ENCODE measurements at places on chromosomes 16 and 17.

DNA sequence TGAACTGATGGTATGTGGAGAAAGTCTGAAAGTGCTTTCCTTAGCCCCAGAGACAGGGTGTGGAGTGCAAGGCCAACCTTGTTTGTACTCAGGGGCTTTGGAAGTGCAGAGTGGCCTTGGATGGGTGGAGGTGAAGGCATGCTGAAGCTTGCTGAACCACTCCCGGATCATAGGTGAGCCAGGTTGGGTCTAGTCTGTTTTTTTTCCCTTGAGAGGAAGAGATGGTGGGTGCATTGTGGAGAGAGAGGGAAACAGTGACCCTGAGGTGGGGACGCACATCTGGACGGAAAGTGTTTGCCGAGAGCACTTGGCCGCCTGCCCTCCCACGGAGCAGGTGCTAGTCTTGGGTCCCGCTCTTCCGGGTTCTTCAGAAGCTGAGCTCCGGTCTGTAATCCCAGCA lies 12.5 kb downstream of the ABAT start:
- no peaks in the 10 kb centered on the region for H3K36me3 ChIP-seq
- no peaks in the 10 kb centered on the region for H3K27me3 ChIP-seq
- H3K27ac ChIP-seq: no peak overlapping the region
- no peaks in the 10 kb centered on the region for H3K4me1 ChIP-seq
- H3K4me3 ChIP-seq: no peak overlapping the region

DNA sequence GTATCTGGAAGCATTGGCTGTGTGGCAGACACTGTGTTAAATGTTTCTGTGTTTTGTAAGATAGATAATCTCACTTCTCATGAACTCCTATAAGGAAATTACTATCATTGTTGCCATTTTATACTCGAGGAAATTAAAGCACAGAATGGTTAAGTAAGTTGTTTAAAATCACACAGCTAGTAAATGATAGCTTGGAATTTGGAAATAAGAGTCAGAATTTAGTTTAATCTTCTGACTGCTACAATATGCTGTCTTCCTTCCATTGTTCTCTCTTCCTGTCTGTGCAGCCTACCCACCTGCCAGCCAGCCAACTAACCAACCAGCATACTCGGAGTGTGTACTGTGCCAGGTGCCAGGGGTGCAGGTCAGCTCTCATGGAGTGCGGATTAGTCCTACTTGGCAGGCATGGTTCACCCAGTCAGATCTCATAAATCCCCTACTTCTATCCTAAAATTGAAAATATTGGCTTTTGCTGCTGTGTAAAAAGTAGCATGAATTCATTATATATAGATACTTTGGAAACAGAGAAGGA lies 79.9 kb upstream of the LGALS9 start:
- no peak overlapping the region for H3K27ac ChIP-seq
- DNase-seq: no peak
- H3K27me3 ChIP-seq: no peaks in the 10 kb centered on the region
- peaks cover 7% of the 10 kb centered on the region for H3K4me1 ChIP-seq
- no peaks in the 10 kb centered on the region for H3K36me3 ChIP-seq
- no peak overlapping the region for H3K4me3 ChIP-seq

DNA sequence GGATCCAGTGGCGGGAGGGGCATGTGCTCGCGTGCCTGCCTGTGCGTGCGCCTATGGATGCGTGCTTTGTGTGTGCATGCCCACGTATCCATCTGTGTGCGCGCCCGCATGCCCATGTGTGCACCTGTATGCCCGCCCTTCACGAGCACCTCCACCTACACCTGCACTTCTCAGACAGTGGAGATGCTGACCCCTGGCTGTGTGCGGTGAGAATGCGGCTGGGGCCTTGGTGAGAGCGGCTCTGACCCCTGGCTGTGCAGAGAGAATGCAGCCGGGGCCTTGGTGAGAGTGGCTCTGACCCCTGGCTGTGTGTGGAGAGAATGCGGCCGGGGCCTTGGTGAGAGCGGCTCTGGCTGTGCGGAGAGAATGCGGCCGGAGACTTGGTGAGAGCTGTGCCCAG lies 33.9 kb downstream of the AXIN1 start:
- no peak overlapping the region for H3K27ac ChIP-seq
- peaks cover 27% of the 10 kb centered on the region for H3K36me3 ChIP-seq
- peaks cover 86% of the 10 kb centered on the region for H3K4me1 ChIP-seq

GRCh38 chr16:77680496-77680895 lies 41.8 kb upstream of the NUDT7 start:
- H3K27ac ChIP-seq: no peak overlapping the region
- DNase-seq: no peak
- no peaks in the 10 kb centered on the region for H3K4me1 ChIP-seq
- H3K36me3 ChIP-seq: no peaks in the 10 kb centered on the region

- peaks cover 60% of the 10 kb centered on the region for H3K27me3 ChIP-seq
- H3K27ac ChIP-seq: no peak within 1 kb of the TSS
- DNase-seq: peak; percentile 49
- no peaks in the 10 kb centered on the region for H3K36me3 ChIP-seq
- no peak within 1 kb of the TSS for H3K4me3 ChIP-seq
Measured at GRCh38 chr17:47850692-47851573, at the start of gene SP6. TSS of gene SP6 (minus strand) at chr17:47851163. CDS start at chr17:47848429, 2,734 bp downstream.

GRCh38 chr17:81207610-81208581 lies 14.9 kb downstream of the CEP131 start:
- no peak overlapping the region for H3K4me3 ChIP-seq
- no peaks in the 10 kb centered on the region for H3K27me3 ChIP-seq
- H3K27ac ChIP-seq: no peak overlapping the region
- H3K36me3 ChIP-seq: no peaks in the 10 kb centered on the region

DNA sequence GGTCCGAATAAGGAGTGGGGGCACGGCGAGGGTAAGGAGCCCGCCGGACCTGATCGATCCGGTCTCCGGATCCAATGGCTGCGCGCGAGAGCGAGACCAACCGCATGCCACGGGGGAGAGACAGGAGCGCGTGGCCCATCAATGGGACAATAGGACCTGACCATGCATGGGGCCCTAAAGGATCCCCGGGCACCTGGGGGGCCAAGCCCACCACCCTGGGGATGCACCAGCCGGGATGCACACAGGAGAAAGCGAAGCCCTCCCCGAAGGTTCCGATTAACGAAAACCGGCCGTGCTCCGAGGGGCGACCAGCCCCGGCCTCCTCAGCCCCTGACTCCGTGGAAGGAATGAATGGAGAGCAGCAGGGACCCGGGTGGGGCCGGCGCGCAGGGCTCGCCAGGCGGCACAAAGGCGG lies 525 bp downstream of the JPT1 start:
- H3K36me3 ChIP-seq: no peaks in the 10 kb centered on the region
- H3K27me3 ChIP-seq: no peaks in the 10 kb centered on the region
- peak overlapping the region; percentile 90 for H3K4me3 ChIP-seq
- H3K27ac ChIP-seq: no peak overlapping the region

GRCh38 chr16:85081038-85081437 lies 31.2 kb downstream of the CIBAR2 start:
- H3K4me3 ChIP-seq: no peak overlapping the region
- DNase-seq: no peak
- no peak overlapping the region for H3K27ac ChIP-seq
- peaks cover 4% of the 10 kb centered on the region for H3K36me3 ChIP-seq
- H3K27me3 ChIP-seq: no peaks in the 10 kb centered on the region
- peaks cover 15% of the 10 kb centered on the region for H3K4me1 ChIP-seq

GRCh38 chr17:29010129-29010528 lies 4.3 kb upstream of the SEZ6 start:
- peaks cover 16% of the 10 kb centered on the region for H3K27me3 ChIP-seq
- peaks cover 3% of the 10 kb centered on the region for H3K4me1 ChIP-seq
- no peak overlapping the region for H3K27ac ChIP-seq
- H3K4me3 ChIP-seq: no peak overlapping the region
- H3K36me3 ChIP-seq: no peaks in the 10 kb centered on the region
- DNase-seq: no peak

GRCh38 chr17:65062171-65062915 lies 5.8 kb upstream of the GNA13 start:
- no peak overlapping the region for H3K27ac ChIP-seq
- no peaks in the 10 kb centered on the region for H3K36me3 ChIP-seq
- H3K4me3 ChIP-seq: no peak overlapping the region
- peaks cover 4% of the 10 kb centered on the region for H3K4me1 ChIP-seq
- no peak for DNase-seq
- H3K27me3 ChIP-seq: no peaks in the 10 kb centered on the region

DNA sequence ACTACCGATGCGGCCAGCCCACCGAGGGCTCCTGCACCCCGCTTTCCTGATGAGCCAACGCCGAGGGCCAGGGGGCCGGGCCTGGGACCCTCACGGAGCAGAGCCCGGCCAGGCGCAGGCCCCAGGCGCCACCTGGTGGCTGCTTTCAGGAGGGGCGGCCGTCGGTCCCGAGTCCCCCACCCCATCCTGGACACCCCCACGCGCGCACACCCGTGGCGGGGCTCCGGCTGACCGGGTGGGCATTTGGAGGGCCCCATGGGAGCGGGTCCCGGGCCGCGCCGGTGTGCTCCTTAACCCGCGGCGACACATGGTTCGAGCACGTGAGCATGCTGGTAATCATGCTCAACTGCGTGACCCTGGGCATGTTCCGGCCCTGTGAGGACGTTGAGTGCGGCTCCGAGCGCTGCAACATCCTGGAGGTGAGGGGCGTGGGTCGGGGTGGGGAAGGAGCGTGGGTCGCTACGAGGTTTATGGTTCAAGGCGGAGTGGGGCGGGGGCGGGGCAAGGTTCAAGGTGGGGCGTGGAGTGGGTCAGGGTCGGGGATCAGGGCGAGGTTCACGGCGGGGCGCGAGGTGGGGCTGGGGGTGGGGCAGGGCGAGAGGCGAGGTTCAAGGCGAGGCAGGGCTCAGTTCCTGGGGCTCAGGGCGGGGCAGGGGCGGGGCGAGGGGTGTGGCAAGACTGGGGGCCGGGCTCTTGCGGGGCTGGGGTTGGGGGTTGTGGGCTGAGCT lies 30.2 kb downstream of the TPSG1 start:
- H3K36me3 ChIP-seq: no peaks in the 10 kb centered on the region
- no peak overlapping the region for H3K4me3 ChIP-seq

DNA sequence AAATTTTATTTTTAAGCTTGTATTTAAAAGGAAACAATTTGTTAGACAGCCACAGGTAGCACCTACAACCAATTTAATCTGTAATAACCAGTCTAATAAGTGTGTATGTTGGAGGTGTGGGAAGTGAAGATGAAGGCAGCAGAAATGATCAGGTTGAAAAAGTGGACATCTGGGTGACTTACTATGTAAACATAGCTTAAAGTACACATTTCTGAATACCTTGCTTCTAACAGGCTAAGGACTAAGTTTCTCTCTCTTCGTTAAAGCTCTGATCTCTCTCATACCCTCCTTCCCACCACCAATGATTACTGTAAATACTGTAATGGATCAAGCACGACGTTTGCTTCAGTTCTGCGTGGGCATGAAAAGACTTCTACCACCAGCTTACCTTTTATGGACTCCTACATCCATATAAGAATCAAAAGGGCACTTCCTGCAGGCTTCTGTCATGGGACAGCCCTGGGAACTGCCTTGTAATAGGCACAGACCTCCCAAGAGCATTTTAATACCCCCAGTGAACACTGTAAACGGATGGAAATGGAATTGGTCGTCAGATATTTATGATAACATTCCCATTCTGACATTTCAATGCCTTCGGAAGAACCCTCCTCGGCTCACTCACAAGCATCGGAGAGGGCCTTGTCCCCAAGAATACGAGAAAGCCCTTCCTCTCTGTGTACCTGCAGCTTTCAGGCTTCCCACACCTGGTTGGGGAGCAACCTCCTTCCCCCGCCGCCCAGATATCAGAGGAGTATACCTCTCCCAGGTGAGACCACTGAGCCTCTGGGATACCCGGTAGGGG lies 700 bp downstream of the CCDC43 start:
- no peaks in the 10 kb centered on the region for H3K27me3 ChIP-seq
- peaks cover 11% of the 10 kb centered on the region for H3K36me3 ChIP-seq
- H3K27ac ChIP-seq: peak overlapping the region; percentile 72
- peak overlapping the region; percentile 72 for H3K4me3 ChIP-seq
- peaks cover 16% of the 10 kb centered on the region for H3K4me1 ChIP-seq

DNA sequence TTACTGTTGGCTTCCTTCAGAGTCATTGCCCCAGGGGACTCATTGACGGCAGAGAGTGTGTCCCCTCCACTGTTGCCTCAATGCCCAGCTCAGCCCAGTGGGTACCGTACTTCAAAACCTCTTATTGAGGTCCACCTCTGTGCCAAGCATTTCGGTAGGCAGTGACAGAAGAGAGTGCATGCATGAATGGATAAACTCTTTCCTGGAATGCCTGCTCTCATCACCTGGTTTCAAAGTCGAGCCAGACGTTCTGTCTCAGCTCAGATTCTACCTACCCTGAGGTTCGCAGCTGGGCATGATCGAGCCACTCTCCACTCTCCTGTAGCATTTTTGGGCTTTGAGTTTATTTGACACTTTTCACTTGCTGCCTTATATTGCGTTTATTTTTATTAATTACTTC lies 647.0 kb downstream of the MAF start:
- DNase-seq: no peak
- no peaks in the 10 kb centered on the region for H3K36me3 ChIP-seq
- H3K27me3 ChIP-seq: no peaks in the 10 kb centered on the region
- no peak overlapping the region for H3K27ac ChIP-seq
- no peaks in the 10 kb centered on the region for H3K4me1 ChIP-seq

DNA sequence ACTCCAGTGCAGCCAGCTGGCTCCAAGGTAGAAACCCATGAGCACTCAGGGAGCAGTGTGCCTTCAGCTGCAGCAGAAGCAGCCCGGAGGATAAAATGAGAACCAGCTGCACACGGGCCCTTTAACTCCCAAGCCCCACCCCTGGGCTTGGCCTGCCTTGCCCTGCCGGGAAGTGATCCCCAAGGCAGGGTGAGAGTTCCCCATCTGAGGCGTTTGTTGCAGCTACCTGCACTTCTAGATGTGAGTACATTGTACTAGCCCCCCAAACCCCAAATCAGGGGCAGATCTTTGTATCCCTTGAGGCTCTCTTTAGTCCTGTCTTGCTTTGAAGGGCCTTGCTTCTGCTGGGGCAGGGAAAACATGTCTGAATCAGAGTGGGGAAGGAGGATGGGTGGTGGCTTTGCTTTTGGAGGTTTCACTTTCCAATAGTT lies at the start of gene MVP:
TSS of gene MVP (plus strand) at position 192 of the 431 bp plus-strand sequence. CDS start 10,088 bp downstream, outside the sequence.
- H3K4me1 ChIP-seq: peaks cover 73% of the 10 kb centered on the region
- no peaks in the 10 kb centered on the region for H3K27me3 ChIP-seq
- DNase-seq: no peak
- peaks cover 11% of the 10 kb centered on the region for H3K36me3 ChIP-seq

DNA sequence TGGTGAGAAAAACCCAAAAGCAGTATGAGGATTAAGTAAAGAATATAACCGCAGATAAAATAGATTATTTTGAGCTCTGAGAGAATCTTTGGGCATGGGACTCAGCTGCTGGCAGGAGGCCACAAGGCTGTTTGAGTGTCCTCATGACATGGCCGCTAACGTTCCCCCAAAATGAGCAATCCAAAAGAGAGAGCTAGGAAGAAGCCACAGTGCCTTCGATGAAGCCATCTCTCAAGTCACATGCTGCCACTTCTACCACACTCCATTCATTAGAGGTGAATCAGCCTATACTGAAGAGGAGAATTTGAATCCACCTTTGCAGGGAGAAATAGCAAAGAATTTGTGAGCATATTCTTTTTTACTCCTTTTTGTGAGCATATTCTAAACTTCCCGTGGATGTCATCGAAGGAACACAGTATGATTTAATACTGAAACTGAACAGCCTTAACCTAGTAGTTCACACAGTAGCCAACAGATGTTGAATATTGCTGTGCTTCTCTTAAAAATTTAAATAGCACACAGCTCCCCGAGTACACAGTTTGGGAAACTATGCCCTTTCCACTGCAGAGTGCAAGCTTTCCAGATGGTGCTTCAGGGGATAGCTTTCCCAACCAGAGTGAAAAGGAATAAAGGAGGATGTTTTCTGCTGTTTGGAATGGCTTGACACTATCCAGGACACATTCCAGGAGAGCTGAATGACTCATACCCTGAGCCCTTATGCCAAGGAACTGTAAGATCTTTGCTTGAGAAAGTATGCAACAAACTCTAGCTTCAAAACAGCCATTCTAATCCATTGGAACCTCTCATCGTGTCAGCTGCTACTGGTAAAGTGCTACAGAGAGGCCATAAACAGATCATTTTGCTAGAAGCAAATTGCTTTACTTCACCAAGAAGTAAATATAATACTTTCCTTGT lies 33.9 kb downstream of the ANKFY1 start:
- H3K4me3 ChIP-seq: no peak overlapping the region
- peaks cover 5% of the 10 kb centered on the region for H3K4me1 ChIP-seq
- no peaks in the 10 kb centered on the region for H3K27me3 ChIP-seq

Data from natural killer cell (primary cell).